ENCODE measurements at places on chromosomes 6 and 20.
A peak's percentile ranks its signal among the peaks of the same experiment; 100 is the strongest.

DNA sequence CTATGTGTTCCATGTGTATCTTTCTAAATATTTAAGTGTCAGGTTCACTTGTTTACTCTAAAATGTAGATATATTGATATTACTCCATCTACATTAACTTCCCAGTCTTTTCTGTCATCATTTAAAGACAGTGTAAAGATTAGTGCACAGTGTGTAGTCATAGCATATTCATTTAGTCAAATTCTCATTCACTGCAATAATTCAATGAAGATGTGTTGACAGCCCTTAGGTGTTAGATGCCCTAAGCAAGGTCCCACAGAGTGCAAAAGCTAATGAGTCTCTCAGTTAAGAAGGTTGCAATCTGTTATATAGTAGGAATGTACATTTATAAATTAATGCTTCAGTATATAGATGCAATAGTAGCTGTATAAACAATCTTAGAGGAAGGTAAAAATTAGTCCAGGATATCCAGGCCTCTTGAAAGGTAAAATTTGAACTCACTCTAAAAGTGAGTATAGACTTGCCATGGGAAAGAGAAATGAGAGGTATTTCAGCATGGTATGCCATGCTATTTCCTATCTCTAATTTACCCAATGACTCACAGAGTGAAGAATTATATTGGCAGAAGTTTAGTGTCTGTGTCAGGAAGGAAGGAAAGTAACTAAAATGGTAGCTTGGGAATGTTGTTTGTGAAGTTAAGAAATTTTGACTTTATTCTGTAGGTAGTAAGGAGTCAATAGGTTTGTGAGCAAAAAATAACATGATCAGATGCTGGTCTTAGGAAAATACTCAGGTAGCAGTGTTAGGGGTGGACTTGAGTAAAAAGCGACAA, 969.9 kb upstream of the CITED2 start:
- DNase-seq, result peak; percentile 16

- peak; percentile 9 for DNase-seq
Observed at GRCh38 chr6:123448306-123448884, 188.4 kb downstream of the TRDN start.

GRCh38 chr20:62925420-62926228, 681 bp downstream of the DIDO1 start:
- DNase-seq, result peak; percentile 40

DNA sequence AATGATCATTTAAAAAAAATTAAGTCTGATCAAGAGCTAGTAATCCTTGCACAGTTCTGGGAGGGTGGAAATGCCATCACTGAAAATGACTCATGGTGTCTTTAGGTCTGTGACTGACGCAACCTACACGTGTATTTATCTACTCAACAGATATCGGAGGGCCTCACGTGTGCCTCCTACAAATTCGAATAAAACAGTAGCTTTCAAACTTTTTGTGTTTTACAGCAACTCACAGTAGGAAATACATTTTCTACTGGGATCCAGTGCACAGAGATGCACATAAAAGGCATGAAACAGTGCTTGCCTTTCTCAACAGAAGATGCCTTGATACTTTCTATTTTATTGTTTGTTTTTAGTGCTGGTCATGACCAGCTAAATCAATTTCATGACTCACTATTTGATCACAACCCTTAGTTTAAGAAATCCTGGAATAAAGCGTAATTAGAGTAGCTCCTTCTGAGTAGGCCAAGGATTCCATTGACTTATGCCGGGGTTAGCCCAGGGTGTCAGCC, 210.0 kb upstream of the SNX9 start:
- DNase-seq, result no peak

DNA sequence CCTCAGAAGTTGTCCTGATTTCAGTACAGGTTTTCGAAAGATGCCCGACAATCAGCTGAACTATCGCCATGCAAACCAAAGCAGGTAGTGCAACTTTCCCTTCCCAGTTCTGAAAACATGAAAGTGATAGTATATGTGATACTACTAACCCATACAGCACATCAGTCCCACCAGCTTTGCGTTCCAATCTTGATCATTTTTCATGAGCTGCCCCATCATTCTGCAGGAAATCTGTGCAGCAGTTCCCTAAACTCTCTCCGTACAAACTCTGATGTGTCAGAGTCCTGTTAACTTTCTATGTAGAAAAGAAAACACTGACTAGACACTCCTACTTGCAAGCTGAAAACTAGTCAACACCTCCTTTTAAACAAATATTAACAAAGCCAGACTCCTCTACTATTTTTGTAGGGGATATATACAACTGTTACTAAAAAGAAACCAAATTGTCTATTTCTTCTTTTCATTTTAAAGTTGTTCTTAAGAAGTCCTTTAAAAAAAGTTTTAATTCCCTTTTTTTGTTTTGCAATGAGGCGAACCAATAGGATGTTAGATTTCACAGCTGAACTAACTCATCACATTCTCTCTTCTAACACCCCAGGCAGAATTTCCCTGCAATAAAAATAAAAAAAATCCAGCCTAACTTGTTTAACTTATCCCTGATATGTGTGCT, 99.6 kb upstream of the DST start:
- DNase-seq, result no peak

DNA sequence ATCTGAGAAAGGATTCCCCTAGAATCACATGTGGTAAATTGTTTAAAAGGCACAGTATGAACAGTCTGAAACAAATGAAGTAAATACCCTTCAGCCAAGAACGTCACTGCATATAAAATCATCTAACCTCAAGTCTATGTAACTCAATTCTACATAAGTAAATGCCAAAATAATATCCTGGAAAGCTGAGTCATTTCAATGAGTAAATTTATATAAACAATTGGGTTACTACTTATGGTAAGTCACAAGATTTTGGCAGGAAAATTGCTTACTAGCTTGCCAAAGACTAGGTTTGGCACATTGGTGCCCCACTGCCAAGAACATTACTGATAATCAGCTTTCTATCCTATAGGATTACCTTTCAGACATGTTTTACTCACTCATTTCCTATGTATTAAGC, 8.4 kb downstream of the GMDS start:
- DNase-seq, result no peak

GRCh38 chr6:89404512-89404911, 7.6 kb downstream of the RRAGD start:
- no peak for DNase-seq

DNA sequence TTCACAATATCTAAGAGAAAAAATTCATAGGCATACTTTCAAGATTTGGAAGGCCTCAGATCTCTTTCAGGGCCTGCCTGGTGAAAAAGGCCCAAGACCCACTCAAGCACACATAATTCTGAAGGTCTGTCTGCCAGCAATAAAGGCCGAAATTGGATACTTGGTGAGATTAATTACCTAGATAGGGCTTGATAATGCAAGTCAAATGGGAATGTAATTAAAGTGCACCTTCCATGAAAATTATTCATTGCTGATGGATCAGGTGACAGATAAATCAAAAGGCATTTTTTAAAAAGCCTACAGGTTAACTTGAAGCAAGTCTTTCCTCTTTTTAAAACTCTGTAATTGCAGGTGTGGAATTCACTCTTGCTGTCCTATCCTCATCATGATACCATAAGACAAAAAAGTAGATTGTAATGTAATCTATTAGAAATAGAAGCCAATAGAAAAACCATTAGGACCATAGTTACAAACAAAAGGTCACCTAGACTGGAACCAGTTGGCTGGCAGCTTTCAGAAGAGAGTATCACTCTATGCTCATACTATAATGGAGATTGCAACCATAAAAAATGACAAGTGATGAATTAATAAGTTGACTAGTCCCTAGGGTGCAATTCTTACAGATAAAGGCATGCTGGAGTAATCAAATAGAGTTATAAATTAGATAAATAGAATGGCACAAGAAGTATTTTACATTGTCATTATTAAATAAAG, 77.3 kb downstream of the EPHA7 start:
- DNase-seq, result no peak

DNA sequence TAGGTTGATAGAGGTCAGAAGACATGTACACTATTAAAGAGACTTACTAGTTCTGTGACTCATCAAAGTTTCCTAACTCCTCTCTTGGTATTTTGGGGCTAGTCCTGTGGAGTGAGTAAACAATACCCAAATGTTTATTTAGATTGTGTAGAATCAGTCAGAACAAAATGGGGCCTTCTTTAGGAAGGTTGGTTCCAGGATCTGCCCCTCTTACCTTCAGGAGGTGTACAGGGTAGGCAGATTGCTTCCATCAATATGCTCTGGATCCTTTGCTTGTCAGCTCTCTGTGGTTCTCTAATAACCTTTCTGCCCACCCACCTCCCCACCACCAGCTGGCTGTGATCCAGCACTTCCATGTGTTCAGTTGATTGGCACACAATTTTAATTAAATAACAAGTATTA, 107.0 kb downstream of the POPDC3 start:
- DNase-seq, result peak; percentile 42
